Stimulated activated CD8-positive, alpha-beta memory T cell treated with anti-CD3 and anti-CD28 coated beads, Interleukin-4, amount 100 ng/mL, for 24 hours (primary cell): ENCODE measurements at places on chromosomes 1 and 21.
A peak's percentile ranks its signal among the peaks of the same experiment; 100 is the strongest.

DNA sequence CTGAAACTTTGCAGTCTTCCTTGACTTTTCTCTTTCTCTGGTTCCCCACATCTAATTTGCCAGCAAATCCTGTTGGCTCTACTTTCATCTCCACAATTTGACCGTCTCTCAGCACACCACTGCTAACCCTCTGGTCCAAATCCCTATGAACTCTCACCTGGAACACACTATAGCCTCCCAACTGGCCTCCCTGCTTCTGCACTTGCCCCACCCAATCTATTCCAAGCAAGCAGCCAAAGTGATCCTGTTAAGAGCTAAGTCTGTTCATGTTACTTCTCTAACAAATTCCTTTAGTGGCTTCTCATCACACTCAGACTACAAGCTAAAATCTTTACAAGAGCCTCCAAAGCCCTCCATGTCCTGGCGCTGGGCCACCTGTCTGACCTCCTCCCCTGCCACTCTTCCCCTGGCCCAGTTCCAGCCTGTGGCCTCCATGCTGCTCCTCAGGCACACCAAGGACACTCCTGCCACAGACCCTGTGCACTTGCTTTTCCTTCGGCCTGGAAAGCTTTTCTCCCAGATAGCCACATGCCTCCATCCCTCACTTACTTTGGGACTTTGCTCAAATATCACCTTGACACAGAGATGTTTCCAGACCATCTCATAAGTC lies 104.1 kb downstream of the DTL start:
- DNase-seq = no peak

DNA sequence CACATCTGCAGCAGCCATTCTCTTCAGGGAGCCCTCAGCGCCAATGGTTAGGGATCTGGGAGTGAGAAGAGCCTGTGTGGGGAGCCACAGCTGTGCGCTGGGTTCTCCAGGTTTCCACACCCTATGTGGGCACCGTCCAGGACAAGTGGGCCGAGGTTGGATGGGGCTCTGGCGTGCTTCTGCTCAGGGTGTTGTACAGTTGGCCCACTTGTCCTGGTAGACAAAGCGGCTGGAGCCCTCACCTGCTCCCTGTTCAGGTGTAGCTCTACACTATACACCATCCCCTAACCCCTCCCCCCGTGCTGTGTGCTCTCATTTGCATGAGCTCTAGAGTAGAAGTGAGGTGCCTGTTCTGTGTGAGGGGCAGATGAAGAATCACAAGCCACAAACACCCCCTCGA lies 12.2 kb downstream of the SH3BP5L start:
- DNase-seq = no peak

DNA sequence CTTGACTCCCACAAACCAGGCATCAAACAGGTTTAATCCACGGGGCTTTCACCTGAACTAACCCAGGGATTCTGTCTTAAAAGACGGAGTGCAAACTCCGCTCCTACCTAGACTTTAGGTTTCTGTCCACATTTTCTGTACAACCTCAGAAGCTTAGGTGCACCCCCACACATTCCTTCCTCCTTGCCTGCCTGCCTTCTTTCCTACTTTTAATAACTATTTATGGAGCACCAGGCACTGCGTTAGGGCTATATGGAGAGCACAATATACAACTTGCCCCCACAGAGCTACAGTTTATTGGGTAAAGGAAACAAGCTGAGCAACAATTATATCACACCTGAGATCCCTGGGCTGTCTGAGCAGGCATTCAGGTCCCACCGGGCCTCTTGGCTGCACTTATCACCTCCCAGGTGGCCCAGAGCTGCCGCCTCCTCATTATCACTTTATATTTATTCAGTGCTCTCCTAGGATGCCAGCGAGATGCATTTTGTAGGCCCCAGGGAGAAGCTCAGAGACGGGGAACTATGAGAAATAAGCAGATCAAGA lies 64.1 kb downstream of the DNTTIP2 start:
- no peak for DNase-seq

DNA sequence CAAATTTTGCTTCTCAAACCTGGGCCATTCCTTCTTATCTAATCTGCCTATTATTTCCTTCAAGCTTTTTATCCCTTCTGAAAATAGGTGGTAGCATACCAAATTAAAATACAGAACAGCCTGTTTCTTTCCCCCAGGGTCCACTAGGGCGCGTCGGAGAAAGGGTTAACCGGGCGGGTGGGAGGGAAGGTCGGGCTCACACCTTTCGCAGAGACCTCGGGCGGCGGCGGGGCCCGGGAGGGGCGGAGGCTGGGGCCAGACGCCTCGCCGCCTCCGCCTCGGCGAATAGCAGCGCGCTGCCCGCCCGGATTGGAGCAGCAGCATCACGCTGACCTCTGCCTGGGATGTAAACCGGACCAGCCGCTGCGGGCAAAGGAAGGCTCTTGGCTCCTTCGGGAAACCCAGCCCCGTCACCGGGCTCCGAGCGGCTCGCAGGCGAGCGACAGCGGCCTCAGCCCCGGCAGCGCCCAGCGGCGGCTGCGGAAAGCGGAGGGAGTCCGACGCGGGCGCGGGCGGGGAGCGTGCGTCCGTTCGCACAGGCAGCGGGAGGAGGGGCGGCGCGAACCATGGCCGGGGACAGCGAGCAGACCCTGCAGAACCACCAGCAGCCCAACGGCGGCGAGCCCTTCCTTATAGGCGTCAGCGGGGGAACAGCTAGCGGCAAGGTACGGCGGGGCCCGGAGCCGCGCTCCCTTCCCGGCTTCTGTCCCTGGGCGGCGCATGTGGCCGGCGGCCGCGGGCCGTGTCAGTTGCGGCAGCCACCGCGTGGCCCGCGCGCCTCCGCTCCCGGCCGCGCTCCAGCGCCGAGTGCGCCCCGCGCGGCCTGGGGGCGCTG lies at the start of gene UCK2:
TSS of gene UCK2 (plus strand) at position 347 of the 835 bp plus-strand sequence. CDS start at position 567, 220 bp downstream.
- peak; percentile 65 for DNase-seq

GRCh38 chr21:44549525-44550211 lies 1.6 kb downstream of the KRTAP10-2 start:
- DNase-seq = no peak

DNA sequence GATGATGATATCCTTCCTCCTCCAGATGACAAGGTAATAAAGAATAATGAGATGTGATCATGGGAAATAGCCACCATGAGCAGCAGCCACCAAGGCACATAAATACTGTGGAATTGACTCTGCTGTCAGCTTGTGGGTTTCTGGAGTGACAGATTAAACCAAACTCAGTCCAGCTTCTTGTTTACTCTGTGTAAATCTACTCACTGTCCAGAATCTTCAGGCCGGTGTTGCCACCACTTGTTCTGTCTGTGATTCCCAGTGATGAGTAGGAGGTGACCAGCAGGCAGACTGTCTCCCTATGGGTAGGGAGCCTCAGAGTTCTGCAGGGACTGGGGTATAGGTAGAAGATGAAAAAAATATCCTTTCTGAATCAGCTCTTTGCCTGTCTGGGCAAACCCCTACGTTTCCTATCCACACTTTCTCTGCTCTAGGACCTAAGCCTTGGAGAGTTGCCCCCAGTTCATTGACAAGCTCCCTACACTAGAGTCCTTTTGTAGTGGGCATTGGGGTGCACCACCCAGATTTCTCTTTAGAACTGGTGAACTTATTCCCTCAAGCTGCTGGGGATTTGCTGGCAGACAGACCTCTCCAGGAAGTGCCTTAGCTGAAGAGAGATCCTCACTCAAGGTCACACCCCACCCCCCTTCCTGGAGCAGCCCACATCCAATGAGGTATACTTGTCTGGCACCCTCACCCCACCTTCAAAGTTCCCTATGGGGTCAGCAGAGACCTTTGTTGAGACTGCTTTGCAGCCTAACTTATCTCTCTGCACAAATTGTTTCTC lies 47.6 kb downstream of the ATP1A1 start:
- no peak for DNase-seq

GRCh38 chr1:54456361-54456760 lies 50.2 kb upstream of the SSBP3 start:
- DNase-seq = no peak
